ENCODE measurements at places on chromosomes 3 and 15. TPM values are rescaled to one million over a fixed set of nuclear protein-coding genes. Genes with fewer than 3 reads are reported as not detected.

DNA sequence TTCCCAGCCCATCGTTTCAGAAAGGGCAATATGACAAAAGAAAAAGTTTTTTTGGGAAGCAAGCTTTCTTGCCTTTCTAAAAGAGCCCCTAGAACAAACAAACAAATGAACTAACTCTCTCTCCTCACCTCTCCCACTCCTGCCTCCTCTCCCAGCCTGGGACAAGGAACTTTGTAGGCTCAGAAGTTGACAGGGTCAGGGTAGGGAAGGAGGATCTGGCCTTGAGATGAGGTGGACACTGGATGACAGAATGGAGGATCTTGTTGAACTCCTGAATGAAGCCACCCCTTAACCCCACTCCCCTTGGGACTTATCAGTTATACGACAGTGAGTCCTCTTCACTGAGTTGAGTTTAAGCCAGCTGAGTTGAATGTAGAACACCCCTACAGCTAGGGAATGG, 1.6 kb upstream of the ITGA11 start:
- DNase-seq, result no peak

PRSS50 gene
- not detected for total RNA-seq

- DNase-seq, result no peak
Observed at GRCh38 chr3:23815879-23816278, 10.1 kb downstream of the UBE2E1 start.

DNA sequence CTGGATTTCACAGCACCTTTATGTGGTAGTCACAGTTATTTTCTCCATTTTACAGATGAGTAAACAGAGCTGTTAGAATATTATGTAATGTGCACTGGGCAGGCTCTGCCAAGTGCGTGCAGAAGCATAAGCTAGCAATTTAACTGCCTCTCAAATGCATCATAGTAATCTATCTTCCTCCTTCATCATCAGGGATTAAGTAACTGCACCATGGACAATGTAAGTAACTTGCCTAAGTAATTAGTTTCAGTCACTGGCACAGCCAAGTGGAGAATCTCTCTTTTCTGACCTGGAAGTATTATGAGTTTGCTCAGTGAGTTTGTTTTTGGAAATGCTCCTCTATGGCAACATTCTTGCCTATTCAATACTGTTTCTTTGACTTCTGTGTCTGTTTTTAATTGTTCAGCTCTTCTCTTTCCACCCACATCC, 260.5 kb downstream of the PTPRG start:
- DNase-seq, result no peak

SIDT1 gene
- total RNA-seq, result 61.2 TPM

- DNase-seq, result no peak
Observed at GRCh38 chr15:73957276-73957675, 31.0 kb downstream of the LOXL1 start.

DNA sequence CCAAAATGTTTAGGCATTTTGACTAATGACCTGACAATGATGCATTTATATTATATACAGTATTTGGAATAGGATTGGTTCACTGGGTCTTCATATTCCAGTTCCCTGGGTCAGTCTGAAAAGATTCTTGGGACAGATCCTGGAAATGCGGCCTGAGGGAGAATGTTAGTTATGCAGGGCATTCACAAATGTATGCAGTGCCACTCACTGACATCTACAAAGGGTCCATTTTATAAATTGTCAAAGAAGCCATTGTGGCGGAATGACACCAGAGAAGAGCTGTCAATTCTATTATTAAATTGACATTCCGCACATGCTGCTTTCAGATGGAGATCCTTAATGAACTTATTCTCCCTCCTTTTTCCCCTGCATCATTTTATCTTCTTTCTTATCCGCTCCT, 176.6 kb downstream of the VGLL3 start:
- no peak for DNase-seq

GUCA1C gene
- not detected for total RNA-seq

DNA sequence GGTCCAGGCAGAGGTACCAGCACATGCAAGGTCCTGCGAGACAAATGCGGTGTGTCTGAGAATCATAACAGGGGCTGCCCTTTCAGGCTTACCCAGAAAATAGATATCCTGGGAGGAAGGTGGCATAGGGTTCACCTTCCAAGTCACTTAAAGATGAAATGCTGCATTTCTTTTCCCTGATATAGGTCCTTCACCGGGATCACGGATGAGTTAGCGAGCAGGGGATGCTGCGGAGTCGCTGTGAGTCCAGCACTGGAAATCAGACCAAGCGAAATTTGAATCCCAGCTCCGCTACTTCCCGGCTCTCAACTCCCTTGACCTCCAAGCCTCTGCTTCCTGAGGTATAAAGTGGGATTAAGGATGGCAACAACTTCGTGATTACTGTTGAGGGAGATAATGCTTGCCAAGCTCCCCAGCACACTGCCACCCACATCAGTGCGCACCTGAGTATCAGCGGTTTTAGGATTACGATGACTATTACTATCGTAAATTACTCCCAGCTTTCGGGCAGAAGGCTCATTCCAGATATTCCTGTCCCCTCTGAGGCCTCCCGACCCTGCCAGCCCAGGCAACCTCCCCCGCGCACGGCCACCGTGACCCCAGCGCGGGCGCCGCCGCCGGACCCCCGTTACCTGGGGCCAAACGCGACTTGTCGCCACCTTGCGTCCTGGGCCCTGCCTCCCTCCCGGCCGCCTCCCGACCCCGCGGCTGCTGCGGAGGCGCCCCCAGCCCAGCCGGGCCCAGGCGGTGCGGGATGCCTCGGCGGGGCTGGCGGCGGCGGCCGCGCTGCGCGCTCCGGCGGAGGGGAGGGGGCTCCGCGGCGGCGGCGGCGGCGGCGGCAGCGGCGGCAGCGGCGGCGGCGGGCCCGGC, 589 bp upstream of the GPR27 start:
- DNase-seq, result no peak

IQCF5 gene
- not detected for total RNA-seq

DNA sequence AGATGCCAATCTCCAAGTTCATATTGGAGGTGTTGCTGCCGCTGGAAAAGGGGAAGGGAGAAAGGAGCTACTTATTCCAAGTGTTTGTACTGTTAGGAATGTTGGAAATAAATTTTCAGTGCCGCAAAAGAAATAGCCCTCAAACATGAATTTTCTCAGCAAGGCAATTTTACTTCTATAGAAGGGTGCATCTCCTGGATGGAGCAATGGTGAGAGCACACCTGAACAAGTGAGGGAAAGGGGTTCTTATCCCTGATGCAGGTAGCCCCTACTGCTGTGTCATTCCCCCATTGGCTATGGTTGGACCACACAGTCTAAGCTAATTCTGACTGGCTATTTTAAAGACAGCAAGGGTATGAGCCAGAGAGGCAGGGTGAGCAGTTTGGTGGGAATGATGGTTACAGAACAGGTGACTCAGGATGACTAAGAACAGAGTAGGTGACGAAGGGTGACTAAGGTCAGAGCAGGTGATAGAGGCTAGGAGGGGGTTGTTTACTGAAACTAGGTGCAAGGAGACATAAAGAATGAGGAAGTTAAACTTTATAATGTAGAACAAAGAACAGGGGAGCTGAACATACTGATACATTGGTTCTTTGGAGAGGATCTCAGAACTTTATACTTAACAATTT, 503.5 kb downstream of the EDEM1 start:
- DNase-seq, result no peak

DNA sequence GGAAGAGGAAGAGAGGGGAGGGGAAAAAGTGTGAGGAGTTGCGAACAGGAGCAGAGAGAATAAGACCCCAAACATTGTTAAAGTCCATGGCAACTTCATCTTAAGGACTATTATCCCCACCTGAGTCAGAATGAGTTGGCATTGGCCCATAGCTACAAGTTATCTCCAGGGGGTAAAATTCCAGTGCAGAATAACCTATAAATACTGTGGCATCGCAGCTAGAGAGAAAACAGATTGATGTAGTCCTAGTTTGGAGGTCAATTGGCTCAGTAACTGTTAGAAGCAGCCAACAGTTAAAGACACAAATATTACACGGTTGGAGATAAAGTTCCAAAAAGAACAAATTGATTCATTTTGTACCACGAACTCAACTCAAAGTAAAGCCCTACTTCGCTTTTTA, 313.9 kb upstream of the CCDC54 start:
- no peak for DNase-seq

- DNase-seq, result no peak
Observed at GRCh38 chr15:65434201-65434600, 11.5 kb upstream of the IGDCC4 start.

- no peak for DNase-seq
Observed at GRCh38 chr15:77747175-77748077, 114.7 kb upstream of the LINGO1 start.

DNA sequence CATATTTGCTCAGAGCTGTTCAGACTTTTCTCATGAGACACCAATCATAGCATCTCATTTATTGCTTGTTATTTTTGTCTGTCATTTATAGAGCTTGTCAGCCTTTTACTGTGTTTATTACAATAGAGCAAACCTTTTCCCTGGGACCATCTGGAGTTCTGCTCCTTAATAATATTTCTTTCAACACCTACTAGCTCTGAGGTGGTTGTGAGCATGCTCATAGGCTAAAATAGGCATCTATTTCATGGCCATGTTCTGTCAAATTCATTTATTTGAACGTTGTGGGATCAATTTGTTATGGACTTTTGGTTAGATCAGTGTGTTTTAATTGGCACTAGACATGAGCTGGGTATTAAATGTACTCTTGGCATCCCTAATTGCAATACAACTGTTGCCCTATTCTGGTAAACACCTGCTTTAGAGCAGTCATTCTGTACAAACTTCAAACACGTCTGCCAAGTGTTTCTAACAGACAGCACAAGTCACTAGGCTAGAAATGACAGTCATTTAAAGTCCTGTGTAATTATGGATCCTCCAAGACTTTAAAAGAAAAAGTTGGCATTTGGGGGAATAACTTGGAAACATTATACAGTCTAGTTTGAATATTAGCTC, 766.3 kb downstream of the ZNF385D start:
- DNase-seq, result no peak

DNA sequence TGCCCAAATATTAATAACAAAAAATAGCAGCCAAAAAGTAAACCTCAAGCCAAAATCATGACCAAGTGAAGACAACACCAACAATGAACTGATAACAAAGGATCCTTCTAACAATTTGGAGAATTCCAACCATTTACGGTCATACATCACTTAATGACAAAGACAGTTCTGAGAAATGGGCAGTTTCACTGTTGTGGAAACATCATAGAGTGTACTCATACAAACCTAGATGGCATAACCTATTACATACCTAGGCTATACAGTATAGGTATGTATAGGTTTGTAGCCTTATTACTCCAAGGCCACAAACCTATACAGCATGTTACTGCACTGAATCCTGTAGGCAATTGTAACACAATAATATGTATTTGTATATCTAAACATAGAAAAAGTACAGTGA, 12.4 kb downstream of the ANO10 start:
- no peak for DNase-seq

DNA sequence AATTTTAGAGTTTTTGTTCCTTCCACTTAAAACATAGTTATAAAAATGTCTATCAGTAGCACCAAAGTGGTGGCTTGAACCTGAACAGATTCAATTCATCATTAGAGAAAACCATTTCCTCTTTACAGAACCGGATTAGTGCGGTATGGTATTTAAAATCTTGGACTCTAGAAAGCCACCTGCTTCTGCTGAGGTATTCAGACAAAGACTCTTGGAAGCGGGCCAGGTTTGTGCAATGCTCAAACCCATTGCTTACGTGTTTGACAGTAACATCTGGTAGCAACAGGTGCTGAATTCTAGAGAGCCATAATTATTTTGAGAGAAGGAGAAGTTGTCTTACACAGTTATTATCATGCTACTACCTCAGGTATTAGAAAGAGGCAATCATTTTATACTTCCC, 290.5 kb downstream of the NAALADL2 start:
- DNase-seq, result no peak

DNA sequence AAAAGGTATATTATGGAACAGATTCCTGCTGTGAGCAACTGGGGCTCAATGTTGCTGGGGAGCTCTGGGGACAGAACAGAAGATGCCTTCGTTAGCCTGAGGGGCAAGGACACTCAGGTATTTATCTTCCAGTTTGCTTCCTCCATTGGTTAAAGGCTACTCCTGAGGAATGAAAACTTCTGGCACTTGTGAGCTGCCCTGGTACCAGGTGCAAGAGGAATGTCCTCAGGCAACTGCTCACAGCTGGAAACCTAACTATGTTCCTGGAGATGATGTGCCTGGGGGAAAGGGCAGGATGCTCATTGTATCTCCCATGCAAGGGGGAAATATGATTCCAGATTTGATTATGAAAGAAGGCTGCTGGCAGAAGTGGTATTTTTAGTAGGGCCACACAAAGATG, 54.0 kb upstream of the BBX start:
- no peak for DNase-seq

RHO gene
- not detected for total RNA-seq

DNA sequence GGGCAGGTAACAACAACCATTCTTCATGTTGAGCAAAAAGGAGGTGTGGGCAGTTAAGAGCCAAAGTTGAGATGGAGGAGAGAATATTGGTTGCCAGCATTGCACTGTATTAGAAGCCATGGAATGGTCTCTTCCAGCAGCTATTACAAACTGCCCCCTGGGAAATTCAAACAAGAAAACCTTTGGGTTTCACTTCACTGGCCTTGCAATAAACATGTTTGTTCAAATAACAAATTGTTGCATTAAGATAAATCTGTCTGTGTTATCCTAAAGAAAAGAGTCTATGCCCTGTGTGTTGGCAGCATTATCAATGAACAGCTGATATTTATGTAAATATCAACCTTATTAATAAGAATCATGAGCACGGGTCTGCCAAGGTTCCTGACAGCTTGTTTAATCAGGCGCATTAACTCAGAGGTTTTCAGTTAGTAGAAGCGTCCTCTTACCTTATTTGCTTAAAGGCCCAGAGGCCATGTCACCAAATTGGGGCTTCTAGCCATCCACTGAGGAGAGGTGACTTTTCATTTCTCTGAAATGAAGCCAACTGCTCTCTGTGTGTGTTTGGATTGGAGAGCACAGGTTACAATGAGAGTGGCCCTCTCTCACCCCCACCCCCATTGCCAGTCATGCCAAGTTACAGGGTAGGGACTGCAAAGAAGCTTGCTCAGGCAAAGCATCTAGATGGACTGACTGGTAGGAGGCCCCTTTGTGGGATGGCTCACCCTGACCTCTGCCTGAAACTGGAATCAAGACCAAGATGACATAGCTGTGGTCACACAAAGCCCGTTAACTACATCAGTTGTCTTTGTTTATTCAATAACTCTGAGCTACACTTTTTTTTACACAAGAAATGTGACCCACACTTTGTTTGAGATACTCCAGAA, 10.5 kb downstream of the FILIP1L start:
- no peak for DNase-seq

ANXA2 gene
- 757 TPM for total RNA-seq

DNA sequence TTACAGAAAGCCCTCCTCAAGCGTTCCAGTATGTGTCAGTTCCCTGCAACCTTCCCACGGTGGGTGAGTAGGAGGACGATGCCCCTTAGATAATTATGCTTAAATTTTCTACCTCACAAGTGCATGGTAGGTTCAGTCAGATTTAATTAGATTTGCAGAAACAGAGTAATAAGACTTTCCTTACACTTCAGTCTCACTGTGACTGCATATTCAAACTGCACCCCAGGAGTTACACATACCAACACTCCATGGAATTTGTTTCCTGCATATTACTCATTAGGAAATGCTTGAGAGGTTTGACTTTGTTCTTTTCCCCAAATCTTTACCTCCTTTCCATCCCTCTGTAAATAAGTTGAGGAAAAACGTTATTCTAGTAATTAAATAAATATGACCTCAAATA, 108.8 kb downstream of the ARRDC4 start:
- no peak for DNase-seq
